ENCODE measurements at places on chromosomes 2 and 18. TPM values are rescaled to one million over a fixed set of nuclear protein-coding genes. Genes with fewer than 3 reads are reported as not detected.

Gene NT5C1B
- not detected for total RNA-seq

Gene IGFBP2
- total RNA-seq = 840 TPM

Gene TTN
- under 0.01 TPM for total RNA-seq

Gene GLI2
- 0.07 TPM for total RNA-seq

Gene STPG4
- total RNA-seq = 0.07 TPM

Gene ST6GAL2
- total RNA-seq = under 0.01 TPM

Gene UGT1A8
- 0.14 TPM for total RNA-seq

Gene PIEZO2
- total RNA-seq = not detected

Gene ERBB4
- total RNA-seq = not detected

Gene REG1B
- total RNA-seq = not detected

Gene ORMDL1
- total RNA-seq = 43.1 TPM

Gene FAM124B
- not detected for total RNA-seq

Gene HOXD3
- not detected for total RNA-seq

Gene ING5
- total RNA-seq = 30.1 TPM

Gene PLGLB2
- 1.5 TPM for total RNA-seq

Gene FZD7
- 2.1 TPM for total RNA-seq

Gene SERPINB10
- 0.43 TPM for total RNA-seq

Gene TRIB2
- 4.4 TPM for total RNA-seq

Gene NIF3L1
- 32.1 TPM for total RNA-seq

Gene LIPG
- total RNA-seq = 23.2 TPM

Gene HJURP
- under 0.01 TPM for total RNA-seq

Gene NCKAP5
- total RNA-seq = 5.2 TPM

Gene GALNT14
- total RNA-seq = 22.5 TPM
